GM19239 (cell line): ENCODE measurements at places on chromosomes 7 and 10.

GRCh38 chr10:63214571-63214970 is 81.4 kb downstream of the NRBF2 start:
- no peak for DNase-seq

DNA sequence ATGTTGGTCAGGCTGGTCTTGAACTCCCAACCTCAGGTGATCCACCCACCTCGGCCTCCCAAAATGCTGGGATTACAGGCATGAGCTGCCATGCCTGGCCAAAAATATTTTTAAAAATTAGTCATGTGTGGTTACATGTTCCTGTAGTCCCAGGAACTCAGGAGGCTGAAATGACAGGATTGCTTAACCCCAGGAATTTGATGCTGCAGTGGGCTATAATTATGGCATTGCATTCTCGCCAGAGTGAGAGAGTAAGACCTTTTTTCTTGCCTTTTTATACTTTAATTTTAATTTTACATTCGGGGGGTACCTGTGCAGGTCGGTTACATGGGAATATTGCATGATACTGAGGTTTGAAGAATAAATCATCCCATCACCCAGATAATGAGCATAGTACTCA is 86.6 kb upstream of the ZNF92 start:
- DNase-seq: no peak

DNA sequence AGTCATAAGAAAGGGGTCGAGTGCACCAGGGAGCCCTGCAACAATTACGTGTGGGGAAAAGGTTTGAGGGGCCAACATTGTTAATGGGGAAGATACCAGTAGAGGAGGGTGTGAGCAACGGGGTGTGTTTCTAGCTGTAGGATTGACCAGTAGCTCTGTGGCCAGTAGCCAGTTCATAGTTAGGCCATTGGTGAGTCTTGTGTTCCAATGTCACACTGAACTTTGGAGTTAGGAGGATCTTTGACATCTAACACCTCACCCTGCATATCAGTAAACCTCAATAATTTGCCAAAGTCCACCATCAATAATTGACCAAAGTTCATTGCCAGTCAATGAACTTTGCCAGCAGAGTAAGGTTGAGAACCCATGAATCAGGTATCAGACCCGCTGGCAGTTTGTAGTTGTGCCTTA is 168.8 kb downstream of the CPED1 start:
- DNase-seq: no peak

GRCh38 chr10:117166418-117167345 is 28.6 kb upstream of the VAX1 start:
- no peak for DNase-seq

DNA sequence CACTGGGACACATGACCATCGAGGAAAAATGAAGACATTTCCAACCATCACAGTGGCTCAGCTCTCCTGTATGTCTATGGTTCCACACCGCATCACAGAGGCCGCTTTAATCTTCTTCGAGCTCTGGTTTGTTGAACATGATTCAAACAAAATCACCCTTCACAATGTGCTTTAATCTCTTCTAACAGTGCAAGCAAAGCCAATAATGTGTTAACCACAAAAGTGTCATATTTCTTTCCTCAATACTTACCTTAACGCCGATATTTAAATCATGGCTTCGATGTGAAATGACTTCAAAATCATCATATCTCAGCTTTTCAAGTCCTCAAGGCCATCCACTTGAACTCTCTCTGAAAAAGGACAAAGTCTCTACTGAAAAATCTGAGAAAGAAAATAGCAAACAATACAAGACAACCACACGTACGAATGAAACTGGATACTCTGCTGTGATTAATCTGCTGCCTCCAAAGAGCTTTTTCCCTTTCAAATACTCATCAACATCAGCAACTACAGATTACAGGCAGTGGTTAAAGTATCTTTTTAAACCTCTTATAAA is 23.0 kb upstream of the SVIL start:
- no peak for DNase-seq

GRCh38 chr10:111370101-111370500 is 293.3 kb downstream of the ADRA2A start:
- DNase-seq: no peak

GRCh38 chr7:7565018-7565680 is 1.5 kb upstream of the MIOS start:
- no peak for DNase-seq
